Fibroblast of skin of right biceps (primary cell): ENCODE measurements at places on chromosomes 4 and X.

DNA sequence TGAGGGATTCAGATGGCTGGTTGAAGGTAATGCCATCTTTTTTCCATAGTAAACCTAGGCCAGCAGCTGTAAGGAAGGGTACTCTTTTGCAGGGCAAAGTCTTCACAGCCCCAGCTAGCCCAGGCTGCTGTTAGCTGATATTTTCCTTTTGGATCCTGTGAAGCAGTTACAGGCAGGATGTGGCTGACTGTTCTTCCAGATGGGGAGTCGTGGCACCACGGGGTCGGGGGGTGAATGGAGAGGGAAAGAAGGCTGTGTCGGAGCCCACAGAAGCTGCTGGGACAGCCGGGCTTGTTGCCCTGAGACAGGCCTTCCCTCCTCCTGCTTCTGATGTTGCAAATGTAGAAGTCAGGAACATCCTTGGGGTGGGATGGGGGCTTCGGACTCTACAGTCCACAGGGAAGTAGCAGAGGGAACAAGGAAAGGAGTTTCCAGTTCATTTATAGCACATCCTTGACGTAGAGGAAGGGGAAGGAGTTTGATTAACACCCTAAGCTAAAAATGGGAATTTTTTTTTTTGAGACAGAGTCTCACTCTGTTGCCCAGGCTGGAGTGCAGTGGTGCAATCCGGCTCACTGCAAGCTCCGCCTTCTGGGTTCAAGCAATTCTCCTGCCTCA, 64.6 kb upstream of the TMEM150C start:
- DNase-seq, result no peak

DNA sequence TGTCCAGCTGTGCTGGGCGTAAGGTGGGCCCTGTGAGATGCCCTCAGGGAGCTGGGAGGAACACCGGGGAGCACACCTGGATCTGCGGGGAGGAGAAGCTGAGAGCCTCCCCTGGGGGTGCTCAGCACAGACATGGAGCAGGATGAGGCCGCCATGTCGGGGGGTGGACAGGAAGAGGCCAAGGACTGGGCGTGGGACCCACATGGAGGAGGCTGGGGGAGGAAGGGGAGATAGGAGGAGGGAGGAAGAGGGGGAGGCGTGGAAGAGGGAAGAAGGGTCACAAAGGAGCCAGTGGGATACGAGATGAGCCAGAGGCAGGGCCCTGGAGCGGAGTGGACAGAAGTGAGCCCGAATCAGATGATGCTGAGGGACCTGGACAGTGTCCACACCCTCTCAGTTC, 66.3 kb downstream of the ZFYVE28 start:
- DNase-seq, result no peak

GRCh38 chr4:135548711-135549110, 1347.1 kb upstream of the PABPC4L start:
- DNase-seq, result no peak

- DNase-seq, result no peak
These were observed 141.0 kb downstream of the MTNR1A start for GRCh38 chr4:186414390-186414789.

DNA sequence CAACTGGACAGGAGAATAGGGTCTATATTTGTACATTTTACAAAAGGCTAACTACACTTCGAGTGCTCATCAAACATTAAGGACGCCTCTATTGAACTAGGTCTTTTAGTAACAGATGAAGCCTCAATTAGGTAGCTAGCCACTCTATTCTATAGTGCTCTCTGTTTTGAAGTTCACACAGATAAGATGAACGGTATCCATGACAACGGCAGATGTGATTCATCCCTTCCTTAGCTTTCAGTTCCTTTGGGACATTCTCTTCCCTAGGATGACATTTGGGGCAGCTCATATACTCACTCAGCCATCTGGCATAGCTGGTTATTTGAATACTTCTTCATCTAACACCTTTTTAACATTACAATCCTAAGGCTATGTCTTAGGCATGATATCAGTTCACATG, 62.4 kb upstream of the WDFY3 start:
- DNase-seq, result peak; percentile 67

DNA sequence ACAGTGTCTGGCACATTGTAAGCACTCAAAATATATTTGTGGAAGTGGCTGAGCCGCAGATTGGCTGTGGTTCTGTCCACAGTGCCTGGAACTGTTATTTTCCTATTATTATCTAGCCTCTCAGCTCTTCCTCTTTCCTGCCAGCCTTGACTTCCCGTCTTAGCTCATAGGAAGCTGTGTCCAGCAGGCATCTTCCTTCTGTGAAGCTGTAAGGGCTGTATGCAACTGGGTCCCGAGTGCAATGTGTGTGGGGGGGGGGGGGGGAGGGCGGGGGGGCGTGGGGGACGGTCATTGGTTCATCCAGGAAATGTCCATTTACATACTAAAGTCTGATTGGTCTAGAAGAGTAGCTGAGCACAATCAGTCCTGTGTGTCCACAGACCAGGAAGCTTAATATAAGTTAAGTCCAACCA, 210.7 kb downstream of the PDGFRA start:
- peak; percentile 32 for DNase-seq

GRCh38 chr4:18421519-18421918, 400.0 kb upstream of the LCORL start:
- no peak for DNase-seq

DNA sequence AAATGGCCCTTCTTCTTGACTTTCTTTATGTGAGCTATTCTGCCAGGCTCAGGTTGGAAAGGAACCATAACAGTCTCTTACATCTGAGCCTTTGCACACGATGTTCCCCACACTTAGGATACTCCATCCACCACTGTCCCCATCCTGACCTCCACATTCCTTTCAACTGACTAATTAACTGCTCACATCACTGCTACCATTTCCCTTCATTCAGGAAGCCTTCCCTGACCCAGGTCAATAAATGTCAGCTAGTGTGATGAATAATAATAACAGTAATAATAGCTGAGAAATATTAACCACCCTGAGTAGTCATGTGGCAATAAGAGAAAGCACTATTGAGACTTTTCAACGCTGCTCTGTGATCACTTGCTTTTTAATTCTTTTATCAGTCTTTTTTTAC, 291.7 kb downstream of the KCNIP4 start:
- DNase-seq, result peak; percentile 2

DNA sequence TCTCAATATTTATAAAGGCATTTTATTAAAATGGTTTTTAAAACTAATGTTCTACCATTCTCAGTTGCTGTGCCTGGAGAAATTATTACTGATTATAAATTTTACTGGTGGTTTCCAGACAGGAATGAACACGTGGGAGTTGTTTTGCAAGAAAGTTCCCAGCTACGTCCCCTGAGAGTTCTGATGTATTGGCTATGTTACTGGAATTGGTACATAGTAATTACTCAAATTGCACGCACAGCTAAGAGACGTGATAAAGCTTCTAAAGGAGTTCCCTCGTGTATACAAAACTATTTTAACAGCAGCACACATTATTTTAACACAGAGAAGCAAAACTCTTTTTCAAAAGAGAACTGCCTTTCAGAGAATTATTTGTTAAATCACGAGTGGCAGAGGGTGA, 292.2 kb downstream of the NLGN4X start:
- DNase-seq, result peak; percentile 26

DNA sequence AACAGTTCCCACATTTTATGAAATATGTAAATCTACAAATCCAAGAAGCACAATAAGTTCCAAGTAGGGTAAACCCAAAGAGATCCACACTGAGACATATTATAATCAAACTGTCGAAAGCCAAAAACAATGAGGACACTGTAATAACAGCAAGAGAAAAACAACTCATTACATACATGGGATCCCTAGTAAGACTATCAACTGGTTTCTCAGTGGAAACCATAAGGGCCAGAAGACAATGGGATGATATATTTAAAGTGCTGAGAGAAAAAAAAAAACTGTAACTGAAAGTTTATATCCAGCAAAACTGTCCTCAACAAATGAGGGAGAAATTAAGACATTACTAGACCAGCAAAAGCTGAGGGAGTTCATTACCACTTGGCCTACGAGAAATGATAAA, 34.7 kb downstream of the GLRA2 start:
- no peak for DNase-seq

DNA sequence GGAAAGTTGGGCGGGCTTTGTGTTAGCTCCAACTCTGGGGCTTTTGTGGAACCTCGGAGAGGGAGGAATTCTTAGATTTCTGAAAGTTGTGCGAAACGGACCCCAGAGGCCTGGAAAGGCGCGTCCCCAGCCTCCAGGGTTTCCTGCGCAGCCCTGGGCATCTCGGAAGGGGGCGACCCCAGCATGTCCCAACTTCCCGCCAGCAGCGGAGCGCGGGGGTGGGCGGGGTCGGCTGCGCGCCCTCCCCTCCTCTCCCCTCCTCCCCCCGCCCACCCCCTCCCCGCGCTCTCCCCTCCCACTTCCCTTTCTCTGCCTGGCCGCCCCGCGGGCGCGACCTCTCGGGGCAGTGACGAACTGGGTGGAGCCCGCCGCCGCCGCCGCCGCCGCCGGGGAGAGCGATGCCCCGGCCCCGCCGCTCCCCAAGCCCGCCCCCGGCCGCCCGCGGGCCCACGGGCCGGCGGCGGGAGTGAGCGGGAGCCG, 16.8 kb downstream of the PTTG2 start:
- DNase-seq, result peak; percentile 83

DNA sequence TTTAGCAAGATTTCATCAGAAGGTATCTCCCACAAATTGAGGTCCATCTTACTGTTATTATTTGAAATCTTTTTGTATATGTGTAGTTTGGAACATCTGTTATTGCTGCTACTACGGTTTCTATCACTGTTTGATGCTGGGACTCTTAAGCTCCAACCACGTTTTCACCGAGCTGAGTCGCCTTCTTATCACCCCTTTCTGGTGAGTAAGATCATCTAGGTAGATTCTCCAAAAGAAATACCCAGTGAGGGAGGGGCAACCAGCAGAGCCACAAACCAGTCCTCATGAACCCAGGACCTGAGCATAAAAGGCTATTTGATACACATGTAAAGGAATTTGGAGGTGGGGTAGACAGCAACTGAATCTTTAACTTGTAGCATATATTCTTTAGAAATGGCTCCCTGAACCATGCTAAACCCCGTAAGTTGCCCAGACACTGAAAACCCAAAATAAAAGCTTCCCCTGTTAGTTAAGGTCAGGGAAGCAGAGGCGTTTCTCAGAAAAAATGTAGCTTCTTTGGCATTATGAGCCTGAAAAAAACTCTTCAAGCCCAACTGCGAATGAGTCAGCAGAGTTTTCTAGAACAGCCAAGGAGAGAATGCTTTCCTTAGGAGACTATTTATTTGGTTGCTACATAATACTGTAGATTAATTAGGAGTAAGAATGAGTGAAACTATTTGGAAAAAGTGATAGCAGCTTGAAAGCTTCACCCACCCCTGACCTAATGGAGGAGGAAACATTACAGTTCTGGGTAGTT, 53.8 kb upstream of the ATXN3L start:
- DNase-seq, result peak; percentile 80

DNA sequence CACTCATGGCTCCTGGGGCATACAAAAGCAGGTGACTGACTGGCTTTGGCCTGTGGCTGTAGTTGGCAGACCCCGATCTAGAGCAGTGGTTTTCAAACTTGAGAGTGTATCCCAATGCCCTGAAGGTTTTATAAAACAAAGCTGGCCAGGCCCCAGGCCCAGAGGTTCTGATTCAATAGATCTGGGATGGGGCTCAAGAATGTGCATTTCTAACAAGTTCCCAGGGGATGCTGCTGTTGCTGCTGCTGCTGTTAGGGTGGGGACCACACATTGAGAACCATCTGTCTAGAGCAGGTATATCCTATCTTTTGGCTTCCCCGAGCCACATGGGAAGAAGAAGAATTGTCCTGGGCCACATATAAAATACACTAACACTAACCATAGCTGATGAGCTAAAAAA, 7.3 kb downstream of the AIFM1 start:
- no peak for DNase-seq

- DNase-seq, result peak; percentile 58
These were observed 85.1 kb upstream of the SHOX start for GRCh38 chrX:545452-545885.

- no peak for DNase-seq
These were observed 117.9 kb downstream of the STIM2 start for GRCh38 chr4:26978387-26979053.

- no peak for DNase-seq
These were observed 42.5 kb downstream of the RTL9 start for GRCh38 chrX:110401135-110401534.

DNA sequence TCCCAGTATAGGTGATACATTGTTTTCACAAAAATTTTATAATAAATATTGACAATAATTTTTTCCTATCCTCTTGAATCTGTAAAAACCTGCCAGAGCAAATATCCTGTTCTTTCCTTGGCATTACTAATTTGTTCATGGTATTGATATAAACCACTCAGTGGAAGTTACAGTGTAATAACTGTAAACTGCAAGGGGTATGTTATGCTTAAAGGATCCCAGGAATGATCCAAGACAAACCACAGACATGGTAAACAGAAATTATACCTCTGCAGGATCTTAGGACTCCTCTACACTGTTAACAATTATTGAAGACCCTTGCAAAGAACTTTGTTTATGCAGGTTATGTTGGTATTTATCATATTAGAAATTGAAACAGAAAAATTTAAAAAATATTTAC, 17.7 kb upstream of the MAD2L1 start:
- no peak for DNase-seq

DNA sequence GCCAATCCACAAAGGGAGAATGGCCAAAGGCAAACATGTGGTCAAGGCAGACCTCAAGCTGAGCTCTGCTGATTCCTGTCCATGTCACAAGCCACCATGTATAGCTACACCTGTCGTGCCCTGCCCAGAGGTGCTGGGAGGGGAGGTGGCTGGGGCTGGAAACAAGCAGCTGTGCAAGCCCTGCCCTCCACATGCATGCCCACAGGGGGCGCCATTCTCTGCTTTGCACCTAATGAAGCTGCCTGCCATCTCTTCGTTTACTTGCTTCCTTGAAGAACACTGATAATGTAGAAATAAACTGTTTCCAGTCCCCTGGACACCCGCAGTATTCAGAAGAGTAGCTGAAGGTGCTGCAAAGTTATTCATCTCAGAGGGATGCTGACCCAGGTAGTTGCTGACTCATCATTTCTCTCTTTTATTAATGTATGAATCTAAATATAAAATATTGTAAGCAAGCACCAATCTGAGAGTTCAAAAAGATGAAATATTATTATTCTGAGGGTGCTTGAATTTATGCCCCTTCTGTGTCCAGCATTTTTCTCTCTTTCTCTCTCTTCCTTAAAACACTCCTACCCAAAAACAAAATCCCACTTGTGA, 278.6 kb downstream of the ADGRA3 start:
- DNase-seq, result no peak

DNA sequence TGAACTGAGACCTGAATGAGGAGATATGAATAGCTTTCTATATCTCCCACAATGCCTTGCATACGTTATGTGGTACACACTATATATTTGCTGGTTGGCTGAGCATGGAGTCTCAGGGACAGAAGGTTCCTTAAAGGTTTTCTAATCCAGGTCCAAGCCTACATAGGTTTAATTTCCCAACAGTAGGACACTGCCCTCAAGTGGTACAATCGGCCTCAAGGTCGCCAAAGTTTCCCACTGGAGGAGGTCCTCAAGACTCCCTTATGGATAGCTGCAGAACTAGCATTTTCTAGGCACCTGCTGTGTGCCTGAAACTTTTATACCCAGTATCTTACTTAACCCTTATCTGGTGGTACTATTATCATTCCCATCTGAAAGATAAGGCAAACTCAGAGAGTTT, 21.0 kb upstream of the EFNB1 start:
- peak; percentile 9 for DNase-seq
